ENCODE measurements at places on chromosomes 16 and 17.

- no peak for DNase-seq
Observed at GRCh38 chr16:29993903-29994599, 1.4 kb downstream of the HIRIP3 start.

DNA sequence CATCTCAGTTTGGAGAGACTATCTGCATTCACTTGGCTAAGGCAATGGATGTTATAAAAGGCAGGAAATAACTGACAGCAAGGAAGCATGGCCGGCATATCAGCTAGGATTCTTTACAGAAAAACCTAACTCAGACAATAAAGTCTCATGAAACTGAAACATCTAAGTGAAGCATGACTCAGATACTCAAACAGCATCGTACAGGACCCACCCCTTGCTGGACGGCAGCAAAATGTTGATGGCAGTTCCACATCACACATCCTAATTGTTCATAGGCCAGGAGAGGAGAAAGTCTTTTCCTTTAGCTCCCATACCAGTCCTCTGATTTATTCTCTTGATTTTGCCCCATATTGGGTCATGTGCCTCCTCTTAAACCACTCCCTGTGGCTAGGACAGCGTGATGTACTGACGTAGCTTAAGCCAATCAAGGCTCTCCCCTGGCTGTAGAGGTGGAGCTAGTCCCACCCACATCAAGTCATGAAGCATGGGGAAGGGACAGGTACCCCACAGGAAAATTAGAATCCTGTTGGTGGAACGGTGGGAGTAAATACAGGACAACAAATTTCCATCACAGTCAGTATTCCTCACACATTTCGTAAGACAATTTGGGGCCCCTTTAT, 178.9 kb downstream of the IRX3 start:
- no peak for DNase-seq

- DNase-seq = no peak
Observed at GRCh38 chr17:57513569-57513968, 231.5 kb downstream of the CCDC182 start.

GRCh38 chr17:40967582-40967981, 834 bp upstream of the KRT39 start:
- DNase-seq = no peak

GRCh38 chr16:49442805-49443204, 69.2 kb downstream of the C16orf78 start:
- DNase-seq = no peak

GRCh38 chr16:8949536-8950418, 13.9 kb downstream of the USP7 start:
- DNase-seq = no peak

All from fibroblast of skin of left quadriceps (primary cell).